ENCODE measurements at places on chromosomes 3 and 15. TPM values are rescaled to one million over a fixed set of nuclear protein-coding genes. Genes with fewer than 3 reads are reported as not detected.

SLC22A13 gene
- total RNA-seq: 0.22 TPM

DNA sequence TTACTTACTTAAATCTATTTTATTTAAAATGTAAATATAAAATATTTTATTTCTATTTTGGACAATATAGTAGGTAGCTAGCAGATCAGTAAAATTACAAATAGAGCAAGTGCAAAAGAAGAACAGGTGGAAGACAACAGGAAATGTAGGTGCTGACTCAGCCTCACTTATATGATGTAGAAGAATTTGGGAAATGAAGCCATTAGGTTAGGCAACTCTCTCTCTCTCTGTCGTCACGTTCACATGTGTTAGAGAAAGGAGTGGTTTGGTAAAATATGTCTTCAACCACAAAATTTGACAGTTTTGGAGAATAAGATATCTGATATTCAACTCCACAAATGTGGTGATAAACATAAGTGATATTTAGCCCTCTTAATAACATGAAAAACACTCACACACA is 532.5 kb upstream of the KCNMB2 start:
- DNase-seq: no peak

DNA sequence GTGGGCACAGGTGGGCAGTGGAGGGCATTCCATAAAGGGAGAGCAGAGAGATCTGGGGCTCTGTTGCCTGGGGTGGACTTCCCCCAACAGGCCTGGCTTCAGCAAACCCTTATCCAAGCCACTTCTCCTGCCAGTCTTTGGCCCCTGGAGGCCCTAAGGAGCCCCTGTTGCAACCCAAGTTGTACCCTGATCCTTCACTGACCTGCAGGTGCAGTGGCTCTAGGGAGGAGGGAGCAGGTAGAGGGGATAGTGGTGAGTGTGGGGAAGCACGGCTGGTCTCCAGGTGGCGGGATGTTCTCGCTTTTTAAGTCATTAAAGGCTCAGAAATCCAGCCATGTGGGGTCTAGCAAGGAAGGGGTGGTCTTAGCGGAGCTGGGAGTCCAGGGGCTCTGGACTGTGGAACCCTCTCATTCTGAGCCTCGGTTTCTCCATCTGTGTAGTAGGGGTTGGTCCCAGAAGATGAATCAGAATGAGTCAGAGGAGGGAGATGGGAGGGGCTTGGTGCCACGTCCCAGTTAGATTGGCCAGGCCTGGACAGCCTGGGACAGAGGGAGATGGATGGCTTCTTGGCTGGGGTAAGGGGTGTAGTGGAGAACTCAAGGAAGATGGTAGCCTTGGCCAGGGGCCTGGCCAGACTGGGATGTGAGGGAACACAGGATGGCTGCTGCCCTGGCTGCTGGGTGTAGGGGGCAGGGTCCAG is 2.6 kb downstream of the ZBTB47 start:
- peak; percentile 69 for DNase-seq

GRCh38 chr15:29693225-29693624 is 129.0 kb downstream of the TJP1 start:
- no peak for DNase-seq

- no peak for DNase-seq
Observed at GRCh38 chr3:134459562-134459961, 26.2 kb downstream of the ANAPC13 start.

GRCh38 chr15:65837301-65838294 is 31.7 kb upstream of the RAB11A start:
- DNase-seq: no peak
